H1 (cell line): ENCODE measurements at places on chromosomes 7 and 10. TPM values are rescaled to one million over a fixed set of nuclear protein-coding genes. Genes with fewer than 3 reads are reported as not detected.

GRCh38 chr10:60032723-60033122 is 126.4 kb upstream of the CCDC6 start:
- no peaks in the 10 kb centered on the region for H3K27me3 ChIP-seq
- no peak overlapping the region for H3K27ac ChIP-seq
- DNase-seq: no peak
- H3K36me3 ChIP-seq: no peaks in the 10 kb centered on the region
- H3K4me3 ChIP-seq: no peak overlapping the region
- H3K4me1 ChIP-seq: no peaks in the 10 kb centered on the region

DGKB gene
- total RNA-seq: 2.0 and 2.6 TPM in 2 replicates

DNA sequence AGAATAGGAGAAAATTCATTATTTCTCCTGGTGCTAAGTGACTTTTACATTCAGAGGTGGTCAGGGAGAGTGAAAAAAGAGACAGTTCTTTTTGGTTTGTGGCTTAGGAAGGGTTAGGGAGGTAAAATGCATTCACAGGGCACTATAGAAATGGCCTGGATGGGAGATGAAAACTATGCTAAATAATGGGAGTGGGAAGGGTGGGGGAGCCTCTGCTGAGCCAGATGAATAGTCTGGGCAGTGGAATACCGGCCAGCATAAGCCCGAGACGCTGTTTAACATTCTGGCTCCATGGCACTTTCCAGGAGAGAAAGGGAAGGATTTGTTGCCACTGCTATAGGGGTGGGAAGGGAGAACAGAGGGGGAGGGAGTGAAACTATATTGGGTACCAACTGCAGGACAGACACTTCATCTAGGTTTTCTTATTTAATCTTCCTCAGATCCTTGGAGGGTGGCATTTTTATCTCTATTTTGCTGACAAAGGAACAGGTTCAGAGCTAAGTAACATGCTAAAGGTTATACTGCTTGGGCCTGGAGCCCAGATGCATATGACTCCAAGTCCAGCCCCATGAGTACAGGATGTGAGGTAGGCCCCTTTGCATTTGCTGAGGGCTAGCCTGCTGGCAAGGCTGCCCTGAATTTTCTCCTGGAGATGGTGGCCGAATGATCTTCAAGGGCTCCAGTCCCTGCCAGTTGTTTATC is 372.4 kb downstream of the CCSER2 start:
- no peaks in the 10 kb centered on the region for H3K4me1 ChIP-seq
- H3K4me3 ChIP-seq: no peak overlapping the region
- no peaks in the 10 kb centered on the region for H3K27me3 ChIP-seq
- H3K27ac ChIP-seq: no peak overlapping the region
- no peak for DNase-seq

CALML3 gene
- total RNA-seq: not detected in 2 replicates

- peaks cover 4% of the 10 kb centered on the region; the same call in 1 of the 2 replicates for H3K36me3 ChIP-seq
- H3K27me3 ChIP-seq: no peaks in the 10 kb centered on the region
- no peak for DNase-seq
- no peak overlapping the region for H3K4me3 ChIP-seq
These were observed 37.8 kb downstream of the DPCD start for GRCh38 chr10:101625821-101626412.

GRCh38 chr10:58820861-58821751 is 308.4 kb downstream of the BICC1 start:
- H3K27me3 ChIP-seq: no peaks in the 10 kb centered on the region
- H3K4me3 ChIP-seq: no peak overlapping the region

DNA sequence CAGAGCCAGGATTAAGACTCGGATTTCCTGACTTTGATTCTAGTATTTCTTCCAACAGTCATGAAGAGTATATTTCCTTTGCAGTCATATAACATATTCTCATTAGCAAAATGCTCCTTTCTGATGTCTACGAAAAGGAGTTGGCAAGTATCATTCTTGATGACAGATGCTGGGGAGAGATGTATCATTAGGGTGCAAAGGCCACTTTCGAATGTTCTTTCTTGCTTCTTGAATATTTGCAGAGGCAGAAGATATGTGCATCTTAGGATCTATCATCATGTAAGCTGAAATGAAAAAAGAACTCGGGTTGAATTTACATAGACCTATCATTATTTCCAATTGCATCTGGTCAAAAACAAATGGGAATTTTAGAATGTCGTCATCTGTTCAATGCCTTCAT is 294.4 kb downstream of the BAMBI start:
- DNase-seq: no peak
- H3K4me3 ChIP-seq: no peak overlapping the region
- H3K4me1 ChIP-seq: peaks cover 8% of the 10 kb centered on the region
- no peaks in the 10 kb centered on the region for H3K36me3 ChIP-seq
- no peak overlapping the region for H3K27ac ChIP-seq

GRCh38 chr10:15817409-15818046 is 42.8 kb downstream of the MINDY3 start:
- H3K36me3 ChIP-seq: no peaks in the 10 kb centered on the region; the same call in 1 of the 2 replicates
- DNase-seq: no peak
- no peaks in the 10 kb centered on the region for H3K4me1 ChIP-seq
- H3K27me3 ChIP-seq: no peaks in the 10 kb centered on the region

TMEM273 gene
- total RNA-seq: not detected in 2 replicates

- H3K27me3 ChIP-seq: no peaks in the 10 kb centered on the region
- H3K4me1 ChIP-seq: peaks cover 4% of the 10 kb centered on the region
- H3K36me3 ChIP-seq: peaks cover 22% of the 10 kb centered on the region; the same call in 1 of the 2 replicates
- no peak overlapping the region for H3K4me3 ChIP-seq
These were observed 18.3 kb upstream of the SLC29A3 start for GRCh38 chr10:71300555-71301370.

- peaks cover 12% of the 10 kb centered on the region for H3K4me1 ChIP-seq
- H3K27me3 ChIP-seq: no peaks in the 10 kb centered on the region
- no peaks in the 10 kb centered on the region; the same call in 1 of the 2 replicates for H3K36me3 ChIP-seq
- no peak overlapping the region for H3K4me3 ChIP-seq
- no peak overlapping the region for H3K27ac ChIP-seq
These were observed 48.3 kb downstream of the PROSER2 start for GRCh38 chr10:11871466-11871865.

OR2A12 gene
- total RNA-seq: not detected in 2 replicates

GRCh38 chr10:33337326-33337957 is 3.0 kb upstream of the NRP1 start:
- peak overlapping the region; percentile 59 for H3K4me3 ChIP-seq
- no peak for DNase-seq
- H3K4me1 ChIP-seq: peaks cover 3% of the 10 kb centered on the region; the same call in 1 of the 2 replicates
- H3K36me3 ChIP-seq: no peaks in the 10 kb centered on the region
- peaks cover 51% of the 10 kb centered on the region for H3K27me3 ChIP-seq

- no peak overlapping the region for H3K4me3 ChIP-seq
- H3K36me3 ChIP-seq: no peaks in the 10 kb centered on the region
- DNase-seq: no peak
These were observed 200.3 kb upstream of the PRSS1 start for GRCh38 chr7:142548978-142549377.

DNA sequence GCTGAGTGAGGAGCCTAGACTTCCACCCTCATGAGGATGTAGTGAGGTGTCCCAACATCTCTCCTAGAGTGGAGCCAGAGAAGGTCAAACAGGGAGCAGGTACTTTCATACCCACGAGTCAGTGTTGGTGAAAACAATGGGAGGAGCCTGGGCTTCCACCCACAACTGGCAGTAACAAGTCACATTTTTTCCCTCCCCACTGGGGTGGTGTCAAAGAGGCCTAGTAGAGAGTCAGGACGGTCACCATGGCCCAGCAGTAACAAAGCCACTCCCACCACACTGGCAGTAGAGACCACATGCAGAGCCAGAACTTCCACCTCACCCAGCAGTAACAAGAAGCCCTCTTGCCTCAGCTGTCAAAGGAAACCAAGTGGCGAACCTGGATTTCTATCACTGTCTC is 280.2 kb upstream of the IMMP2L start:
- no peak overlapping the region for H3K4me3 ChIP-seq
- H3K4me1 ChIP-seq: no peaks in the 10 kb centered on the region
- DNase-seq: no peak
- H3K27ac ChIP-seq: no peak overlapping the region
- H3K36me3 ChIP-seq: no peaks in the 10 kb centered on the region; the same call in 1 of the 2 replicates
- H3K27me3 ChIP-seq: no peaks in the 10 kb centered on the region

RNF148 gene
- total RNA-seq: 0.45 TPM in 1 of 2 replicates, not detected in the other

GRCh38 chr10:70675496-70676161 is 3.3 kb downstream of the ADAMTS14 start:
- peaks cover 20% of the 10 kb centered on the region for H3K27me3 ChIP-seq
- no peak overlapping the region for H3K4me3 ChIP-seq
- no peak overlapping the region for H3K27ac ChIP-seq
- peaks cover 3% of the 10 kb centered on the region; the same call in 1 of the 2 replicates for H3K4me1 ChIP-seq

- no peaks in the 10 kb centered on the region for H3K36me3 ChIP-seq
- H3K4me1 ChIP-seq: peaks cover 3% of the 10 kb centered on the region
- no peak for DNase-seq
These were observed 71.9 kb downstream of the WIPF3 start for GRCh38 chr7:29878081-29878688.

SLC29A4 gene
- total RNA-seq: 6.9 and 8.5 TPM in 2 replicates

DNA sequence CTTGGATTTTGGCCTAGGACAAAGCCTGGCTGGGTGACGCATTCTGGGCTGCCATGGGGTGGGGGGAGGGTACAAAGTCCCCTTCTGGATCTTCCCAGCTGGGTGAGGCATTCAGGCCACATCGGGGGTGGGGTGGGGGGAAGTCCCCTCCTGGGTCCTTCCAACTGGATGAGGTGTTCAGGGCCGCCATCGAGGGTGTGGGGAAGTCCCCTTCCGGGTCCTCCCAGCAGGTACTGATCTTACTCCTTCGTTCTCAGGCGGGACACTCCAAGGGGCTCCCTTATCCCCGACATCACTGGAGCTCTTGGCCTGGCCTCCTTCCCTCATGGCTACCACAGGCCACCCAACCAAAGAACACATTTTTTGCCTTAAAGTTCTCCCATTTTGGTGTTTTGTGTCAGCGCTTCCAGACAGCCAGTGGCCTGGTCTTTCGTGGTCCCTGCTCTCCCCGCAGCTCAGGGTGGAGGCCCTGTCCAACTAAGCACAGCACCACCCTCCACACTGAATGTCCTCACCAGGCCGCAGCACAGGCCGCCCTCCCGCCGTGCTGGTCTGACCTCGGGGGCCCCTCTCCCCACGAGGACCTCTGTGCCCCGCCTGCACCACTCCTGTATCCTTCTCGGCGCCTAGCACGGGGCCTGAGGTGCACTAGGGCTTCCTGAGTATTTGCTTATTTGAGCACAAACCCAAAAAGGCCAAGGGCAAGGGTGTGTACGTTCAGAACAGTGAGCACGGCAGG is 38.5 kb downstream of the EN2 start:
- no peaks in the 10 kb centered on the region for H3K36me3 ChIP-seq
- H3K4me1 ChIP-seq: no peaks in the 10 kb centered on the region
- H3K27ac ChIP-seq: no peak overlapping the region
- peaks cover 67% of the 10 kb centered on the region for H3K27me3 ChIP-seq
- no peak for DNase-seq

NPFFR1 gene
- 0.06 TPM in 1 of 2 replicates, not detected in the other for total RNA-seq

DNA sequence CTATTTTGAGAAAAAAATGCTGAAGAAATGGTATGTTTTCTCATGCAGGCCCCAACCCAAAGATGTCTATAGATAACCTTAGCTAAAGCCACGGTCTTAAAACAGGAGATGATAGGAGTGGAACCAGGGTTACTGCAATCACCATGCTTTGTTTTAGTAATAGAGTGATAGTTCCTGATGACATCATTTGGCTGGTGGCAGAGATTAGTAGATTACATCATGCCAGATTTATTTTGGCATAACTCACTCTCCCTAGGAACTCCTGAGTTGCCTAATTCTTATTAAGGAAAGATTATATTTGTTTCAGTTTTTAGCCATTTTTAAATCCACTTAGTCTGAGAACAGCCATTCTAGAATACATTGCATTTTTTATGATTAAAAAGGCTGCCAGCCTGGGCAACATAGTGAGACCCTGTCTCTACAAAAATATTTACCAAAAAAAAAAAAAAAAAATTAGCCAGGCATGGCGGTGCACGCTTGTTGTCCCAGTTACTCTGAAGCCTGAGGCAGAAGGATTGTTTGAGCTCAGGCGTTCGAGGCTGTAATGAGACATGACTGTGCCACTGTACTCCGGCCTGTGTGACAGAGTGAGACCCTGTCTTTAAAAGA is 17.8 kb downstream of the ENO4 start:
- no peak for DNase-seq
- H3K4me1 ChIP-seq: peaks cover 4% of the 10 kb centered on the region; the same call in 1 of the 2 replicates
- H3K4me3 ChIP-seq: no peak overlapping the region
- no peaks in the 10 kb centered on the region for H3K27me3 ChIP-seq
- H3K36me3 ChIP-seq: no peaks in the 10 kb centered on the region; the same call in 1 of the 2 replicates
- H3K27ac ChIP-seq: no peak overlapping the region

DNA sequence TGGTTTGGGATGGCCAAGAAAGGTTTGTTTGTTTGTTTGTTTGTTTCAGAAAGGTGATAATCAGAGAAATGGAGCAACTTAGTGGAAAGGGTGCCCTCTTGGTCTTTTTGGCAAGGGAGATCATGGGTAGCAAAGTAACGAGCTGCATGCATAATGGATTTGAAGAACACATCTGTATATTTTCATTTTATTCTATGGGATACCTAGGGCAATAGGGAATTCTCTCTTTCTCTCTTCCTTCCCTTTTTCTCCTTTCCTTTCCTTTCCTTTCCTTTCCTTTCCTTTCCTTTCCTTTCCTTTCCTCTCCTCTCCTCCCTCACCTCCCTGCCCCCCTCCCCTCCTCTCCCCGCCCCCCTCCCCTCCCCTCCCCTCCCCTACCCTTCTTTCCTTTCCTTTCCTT is 492.1 kb downstream of the NEBL start:
- H3K27ac ChIP-seq: no peak overlapping the region
- DNase-seq: no peak
- H3K36me3 ChIP-seq: no peaks in the 10 kb centered on the region
- H3K4me3 ChIP-seq: no peak overlapping the region

- no peaks in the 10 kb centered on the region for H3K27me3 ChIP-seq
- no peaks in the 10 kb centered on the region for H3K4me1 ChIP-seq
- no peak for DNase-seq
- H3K36me3 ChIP-seq: no peaks in the 10 kb centered on the region
- no peak overlapping the region for H3K27ac ChIP-seq
These were observed 37.0 kb downstream of the PRR15 start for GRCh38 chr7:29600661-29601060.

GRCh38 chr10:27998178-27998953 is 513 bp downstream of the ODAD2 start:
- H3K36me3 ChIP-seq: no peaks in the 10 kb centered on the region
- peak; percentile 82 for DNase-seq
- no peaks in the 10 kb centered on the region for H3K27me3 ChIP-seq
- H3K4me1 ChIP-seq: peaks cover 5% of the 10 kb centered on the region
- no peak overlapping the region for H3K27ac ChIP-seq

GRCh38 chr10:110022716-110023504 is 15.1 kb downstream of the ADD3 start:
- no peaks in the 10 kb centered on the region for H3K27me3 ChIP-seq
- DNase-seq: no peak
- H3K27ac ChIP-seq: no peak overlapping the region
- no peaks in the 10 kb centered on the region for H3K4me1 ChIP-seq

GRCh38 chr10:93392121-93392520 is 90.0 kb downstream of the MYOF start:
- no peak for DNase-seq
- H3K27me3 ChIP-seq: no peaks in the 10 kb centered on the region
- no peak overlapping the region for H3K4me3 ChIP-seq
- no peak overlapping the region for H3K27ac ChIP-seq

- H3K4me1 ChIP-seq: no peaks in the 10 kb centered on the region
- no peak overlapping the region for H3K4me3 ChIP-seq
- no peaks in the 10 kb centered on the region for H3K27me3 ChIP-seq
- no peak for DNase-seq
- H3K36me3 ChIP-seq: no peaks in the 10 kb centered on the region
- no peak overlapping the region for H3K27ac ChIP-seq
These were observed 14.2 kb upstream of the MTPN start for GRCh38 chr7:135991322-135991721.

ZNF716 gene
- total RNA-seq: not detected in 2 replicates
